Hematopoietic multipotent progenitor cell treated with erythropoietin and hydrocortisone succinate and interleukin-3 and kit ligand, for 8 days (in vitro differentiated cells): ENCODE measurements at places on chromosomes 16 and 17.

GRCh38 chr16:23869052-23869451 is 33.3 kb downstream of the PRKCB start:
- DNase-seq, result no peak

- peak; percentile 57 for DNase-seq
These were observed 324.7 kb downstream of the SEC14L1 start for GRCh38 chr17:77465358-77466041.

DNA sequence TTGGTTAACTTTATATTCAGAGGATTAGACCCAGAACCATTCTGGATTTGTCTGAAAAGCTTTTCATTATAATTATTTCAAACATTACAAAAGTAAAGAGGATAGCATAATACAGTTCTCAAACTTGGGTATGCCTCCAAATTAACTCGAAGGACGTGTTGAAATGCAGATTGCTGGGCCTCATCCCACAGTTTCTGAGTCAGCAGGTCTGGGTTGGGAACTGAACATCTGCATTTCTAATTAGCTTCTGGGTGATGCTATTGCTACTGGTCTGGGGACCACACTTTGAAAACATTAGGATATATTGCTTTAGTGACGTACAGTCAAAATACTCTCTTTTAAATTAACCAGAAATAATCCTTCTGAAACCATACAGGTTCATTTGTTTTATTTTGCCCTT is 10.0 kb downstream of the TPPP3 start:
- DNase-seq, result no peak

DNA sequence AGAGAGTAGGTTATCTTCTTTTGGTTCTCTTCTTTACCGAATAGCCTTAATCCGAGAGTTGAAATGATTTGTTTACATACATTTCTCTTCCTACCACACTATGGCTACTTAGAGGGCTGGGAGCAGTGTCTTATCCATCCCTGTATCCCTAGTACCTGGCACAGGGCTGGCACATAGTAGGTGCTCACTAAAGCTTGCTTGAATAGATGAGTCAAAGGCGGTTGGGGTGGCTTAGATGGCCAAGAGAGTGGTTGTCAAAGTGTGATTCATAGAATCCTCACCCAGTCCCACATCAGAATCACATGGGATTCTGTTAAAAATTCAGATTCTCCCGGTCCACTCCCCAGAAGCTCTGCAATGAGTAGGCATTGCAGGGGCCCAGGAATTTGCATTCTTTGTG is 11.1 kb downstream of the CHAD start:
- DNase-seq, result no peak

DNA sequence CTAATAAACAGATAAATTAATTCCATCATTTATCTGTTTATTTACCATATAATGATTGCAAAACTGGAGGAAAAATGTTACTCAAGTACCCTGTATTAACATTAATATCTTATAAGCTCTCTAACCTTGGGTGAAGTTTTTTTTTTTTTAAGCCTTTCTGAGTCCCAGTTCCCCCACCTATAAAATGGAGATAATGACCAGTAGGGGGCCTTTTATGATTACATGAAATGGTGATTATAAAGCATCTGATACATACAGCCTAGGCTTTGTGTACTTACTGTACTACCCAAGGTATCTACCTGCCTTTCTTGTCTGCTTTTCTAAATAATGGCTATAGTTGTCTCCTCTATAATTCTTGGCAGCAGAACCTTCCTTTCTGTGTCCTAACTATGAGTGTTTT is 22.6 kb downstream of the LRRC36 start:
- DNase-seq, result peak; percentile 71

GRCh38 chr16:79607587-79607986 is 7.0 kb upstream of the MAF start:
- DNase-seq, result no peak

- no peak for DNase-seq
These were observed 65.0 kb downstream of the MPRIP start for GRCh38 chr17:17107281-17107680.

GRCh38 chr17:1709971-1710806 is at the start of gene TLCD2:
TSS of gene TLCD2 (minus strand) at chr17:1710377. CDS start at chr17:1710242, 135 bp downstream.
- no peak for DNase-seq

DNA sequence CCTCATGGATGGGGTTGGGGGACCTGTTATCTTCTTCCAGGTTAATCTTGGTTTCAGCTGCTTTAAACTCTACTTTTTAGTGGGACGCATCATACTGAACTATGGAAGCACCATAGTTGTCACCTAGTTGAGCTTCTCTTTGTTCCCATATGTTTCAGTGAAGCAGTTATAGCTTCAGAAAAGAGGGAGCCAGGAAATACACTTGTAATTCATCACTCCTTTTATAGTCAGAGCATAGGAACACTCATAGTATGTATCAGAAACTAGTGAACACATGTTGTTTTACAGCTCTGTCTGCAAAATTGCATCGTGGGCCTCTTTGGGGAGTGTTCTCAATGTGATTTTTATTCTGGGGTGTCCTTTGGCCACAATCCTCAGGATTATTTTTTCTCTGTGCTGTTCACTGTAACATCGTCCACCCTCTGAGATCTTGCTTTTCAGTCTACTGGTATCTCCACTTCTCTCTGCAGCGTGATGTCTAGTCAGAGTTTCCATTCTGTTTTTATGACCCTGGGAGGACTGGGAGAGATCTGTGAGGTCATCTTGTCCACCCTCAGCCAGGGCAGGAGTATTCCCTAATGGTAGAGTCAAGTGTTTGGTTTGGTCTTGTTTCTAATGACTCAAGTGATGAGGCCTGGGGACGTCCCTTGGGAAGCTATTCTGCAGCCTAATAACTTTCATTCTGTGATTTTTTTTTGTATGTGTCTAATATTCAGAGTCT is 585.4 kb downstream of the WWOX start:
- no peak for DNase-seq

DNA sequence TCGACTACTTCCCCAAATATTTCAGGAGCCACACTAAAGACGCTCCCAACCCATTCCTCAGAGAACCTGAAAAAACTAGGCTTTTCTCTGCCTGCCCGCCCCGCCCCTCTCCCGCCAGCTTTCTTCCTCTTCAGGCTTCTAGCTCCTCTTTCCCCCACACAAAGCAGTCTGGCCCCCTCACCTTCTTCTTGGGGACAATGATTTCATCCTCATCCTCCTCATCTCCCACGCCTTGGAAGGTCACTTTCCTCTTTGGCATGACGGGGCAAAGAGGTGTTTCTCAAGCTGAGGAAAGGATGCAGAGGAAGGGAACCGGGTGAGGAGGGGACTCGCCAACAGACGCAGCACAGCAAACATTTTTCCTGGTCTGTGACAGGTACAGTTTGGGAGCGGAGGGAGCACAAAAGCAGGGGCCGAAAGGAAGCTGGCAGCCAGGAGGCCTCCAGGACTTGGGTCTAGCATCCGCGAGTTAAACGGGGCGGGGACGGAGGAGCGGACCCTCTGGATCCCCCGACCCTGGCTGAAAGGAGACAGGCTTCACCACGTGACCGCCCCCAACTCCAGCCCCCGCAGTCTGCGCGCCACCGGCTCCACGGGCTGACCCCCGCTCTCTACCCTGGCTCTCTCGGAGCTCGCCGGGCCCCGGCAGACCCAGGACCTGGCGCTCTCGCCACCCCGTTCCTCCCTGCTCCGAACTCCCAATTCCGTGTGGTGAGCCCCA is 525 bp downstream of the CD2BP2 start:
- DNase-seq, result no peak

GRCh38 chr17:73464447-73464846 is 152.6 kb upstream of the CDC42EP4 start:
- no peak for DNase-seq

DNA sequence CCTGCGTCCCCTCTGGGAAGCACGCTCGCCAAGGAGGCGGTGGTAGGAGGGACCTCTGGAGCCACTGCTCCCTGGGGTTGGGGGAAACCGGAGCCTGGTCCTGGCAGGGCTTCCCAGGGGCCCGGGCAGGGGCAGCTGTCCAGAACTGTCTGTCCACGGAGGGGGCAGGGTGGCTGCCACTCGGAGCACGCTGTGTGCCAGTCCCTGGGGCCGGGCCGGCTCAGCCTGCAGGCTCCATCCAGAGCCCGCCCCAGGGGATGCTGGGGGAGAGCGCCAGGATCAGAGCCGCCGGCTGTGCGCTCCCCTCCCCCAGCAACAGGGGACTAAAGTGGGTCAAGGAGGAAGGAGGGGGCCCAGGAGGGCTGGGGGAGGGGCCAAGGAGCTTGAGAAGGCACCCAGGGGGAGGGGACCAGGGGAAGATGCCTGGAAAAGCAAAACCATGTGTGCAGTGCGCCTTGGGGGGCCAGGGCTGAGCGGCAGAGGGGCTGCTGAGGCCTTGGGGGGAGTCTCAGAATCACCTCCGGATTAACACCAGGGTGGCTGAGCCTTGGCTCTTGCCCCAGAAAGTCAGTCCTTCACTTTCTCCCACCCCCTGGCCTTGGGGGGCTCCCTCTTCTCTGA is 21.3 kb downstream of the ZNF423 start:
- DNase-seq, result no peak

- DNase-seq, result no peak
These were observed 47.7 kb downstream of the TK2 start for GRCh38 chr16:66502020-66502913.

GRCh38 chr16:70756071-70756470 is 44.9 kb downstream of the VAC14 start:
- no peak for DNase-seq

GRCh38 chr17:69445132-69445531 is 30.6 kb downstream of the MAP2K6 start:
- DNase-seq, result no peak

DNA sequence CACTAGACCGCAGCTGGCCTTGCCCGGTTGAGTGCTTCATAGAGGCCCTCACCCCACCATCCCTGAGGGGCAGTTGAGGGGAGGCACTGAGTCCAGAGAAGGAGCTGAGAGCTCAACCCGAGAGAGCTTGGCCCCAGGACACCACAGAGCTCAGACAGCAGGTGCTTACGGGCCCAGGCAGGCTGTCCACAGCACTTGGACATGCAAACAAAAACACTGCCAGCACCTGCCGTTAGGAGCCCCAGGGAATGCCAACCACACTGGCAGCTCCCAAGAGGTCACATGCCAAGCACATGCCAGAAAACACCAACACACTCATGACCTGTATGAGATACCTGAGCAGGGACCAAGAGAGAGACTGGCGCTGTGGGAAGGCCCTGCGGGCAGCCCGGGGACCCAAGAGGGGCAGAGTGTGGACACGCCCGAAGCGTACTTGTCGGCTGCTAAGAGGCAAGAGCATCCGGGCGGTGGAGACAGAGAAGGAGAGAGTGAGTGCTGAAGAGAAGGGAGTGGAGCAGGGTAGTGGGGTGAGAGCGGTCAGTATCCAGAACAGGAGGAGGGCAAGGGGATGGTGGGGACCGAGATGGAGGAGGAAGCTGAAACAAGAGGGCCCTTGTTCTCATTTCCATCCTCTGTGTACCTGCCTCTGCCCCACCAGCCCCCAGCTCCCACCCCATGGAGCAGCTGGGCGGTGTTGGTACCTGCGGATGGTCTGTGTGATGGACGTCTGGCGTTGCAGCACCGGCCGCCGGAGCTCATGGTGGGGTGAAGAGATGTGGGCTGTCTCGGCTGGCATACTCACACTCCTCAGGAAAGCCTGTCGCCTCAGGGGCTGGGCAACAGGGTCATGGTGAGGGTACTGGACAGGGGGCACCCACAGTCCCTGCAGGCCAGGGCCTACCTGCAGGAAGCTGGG is 8.2 kb downstream of the RHBDF1 start:
- DNase-seq, result no peak

DNA sequence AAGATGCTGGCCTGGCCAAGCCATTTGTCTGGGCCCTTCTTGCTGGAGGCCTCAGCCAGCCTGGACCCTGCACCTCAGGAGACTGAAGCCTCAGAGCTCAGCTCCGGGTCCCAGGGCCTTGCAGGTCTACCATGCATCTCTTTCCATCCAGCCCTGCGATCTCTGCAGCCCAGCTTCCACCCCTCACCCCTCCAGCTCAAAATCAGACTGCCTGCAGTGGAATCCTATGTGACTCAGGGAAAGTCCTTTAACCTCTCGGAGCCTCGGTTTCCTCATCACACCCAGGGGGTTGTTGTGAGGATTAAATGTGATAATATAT is 2.9 kb upstream of the B9D1 start:
- DNase-seq, result no peak

DNA sequence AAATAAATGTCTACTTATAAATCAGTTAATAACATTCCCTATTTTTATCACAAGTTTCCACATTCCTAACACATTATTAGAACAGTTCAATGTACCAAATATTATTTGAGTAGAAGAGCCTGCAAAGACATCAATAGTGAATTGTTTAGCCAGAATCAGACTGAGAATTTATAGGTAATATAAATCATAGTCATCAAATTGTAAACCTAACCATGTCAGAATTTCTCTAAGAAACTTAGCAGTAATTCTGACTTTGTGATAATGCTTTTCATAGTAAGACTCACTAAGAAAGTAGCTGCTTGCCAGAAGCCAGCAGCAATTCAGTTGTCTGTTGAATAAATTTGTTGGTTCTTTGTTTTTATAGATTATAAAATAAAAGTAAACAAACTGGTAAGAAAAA is 111.3 kb downstream of the USP32 start:
- no peak for DNase-seq

DNA sequence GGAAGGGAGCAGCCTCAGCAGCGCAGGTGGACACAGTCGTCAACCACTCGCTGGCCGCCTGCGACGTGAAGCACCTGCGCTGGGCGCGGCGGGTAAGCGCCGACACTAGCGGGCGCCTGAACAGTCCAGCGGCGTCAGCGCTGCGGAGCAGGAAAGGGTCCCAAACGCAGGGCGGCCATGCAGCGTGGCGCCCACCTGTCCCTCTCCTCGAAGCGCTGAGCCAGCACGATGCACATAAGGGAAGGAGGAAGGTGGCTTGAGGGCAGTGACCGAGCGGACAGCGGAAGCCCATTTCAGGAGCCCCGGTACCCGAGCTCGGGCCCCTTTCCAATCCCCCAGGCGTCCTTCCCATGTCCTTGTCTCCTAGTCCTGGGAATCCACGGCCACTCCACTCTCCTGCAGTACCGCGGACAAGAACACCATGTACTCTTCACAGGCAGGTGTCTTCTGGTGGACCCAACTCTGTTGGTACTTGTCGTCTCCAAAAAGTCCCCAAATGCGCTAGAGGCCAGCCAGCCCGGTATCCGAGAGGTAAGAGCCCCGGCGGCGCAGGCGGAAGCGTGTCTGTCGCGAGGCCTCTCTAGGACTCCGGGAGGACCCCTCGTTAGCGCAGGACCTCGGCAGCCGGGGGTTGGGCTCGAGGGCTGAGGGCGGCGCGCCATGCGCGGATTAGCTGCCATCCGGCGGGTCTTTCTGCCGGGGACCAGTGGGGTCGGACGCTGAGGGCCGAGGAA is 14.4 kb downstream of the ZNF232 start:
- no peak for DNase-seq

DNA sequence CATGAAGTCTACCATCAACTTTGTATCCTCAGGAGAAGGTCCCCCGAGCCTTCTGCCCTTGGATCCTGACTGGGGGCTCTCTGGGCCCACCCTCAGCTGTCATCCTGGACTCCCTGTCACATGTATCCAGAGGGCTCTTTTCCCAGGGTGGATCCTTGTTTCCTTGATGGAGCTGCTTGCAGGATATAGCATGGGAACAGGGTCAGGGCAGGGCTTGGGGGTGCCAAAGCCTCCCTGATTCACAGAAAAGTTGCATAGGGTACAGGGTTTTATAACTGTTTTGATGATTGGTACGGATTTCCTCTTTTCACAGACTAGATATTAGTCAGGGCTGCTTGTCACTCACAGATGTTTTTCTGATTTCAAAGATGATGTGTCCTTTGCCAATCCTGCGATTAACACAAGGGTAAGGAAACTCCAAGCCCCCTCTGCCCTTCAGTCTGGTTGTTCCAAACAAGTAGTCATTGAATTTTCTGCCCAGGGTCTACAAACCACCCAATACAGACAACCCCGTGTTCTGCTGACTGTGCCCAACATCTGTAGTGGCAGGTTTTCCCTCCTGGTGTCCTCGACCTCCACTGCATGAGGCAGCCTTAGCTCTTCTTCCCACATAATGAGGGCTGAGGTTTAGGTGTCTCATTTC is 20.6 kb upstream of the SLC35G3 start:
- DNase-seq, result no peak

GRCh38 chr16:1780677-1781072 is 1.7 kb downstream of the SPSB3 start:
- no peak for DNase-seq
